ENCODE measurements at places on chromosomes 7 and 10.

- DNase-seq, result no peak
Measured at GRCh38 chr7:19080093-19080492, 37.3 kb downstream of the TWIST1 start.

- DNase-seq, result no peak
Measured at GRCh38 chr7:155336812-155337602, 39.3 kb downstream of the INSIG1 start.

- no peak for DNase-seq
Measured at GRCh38 chr10:127986531-127987466, 79.9 kb downstream of the PTPRE start.

DNA sequence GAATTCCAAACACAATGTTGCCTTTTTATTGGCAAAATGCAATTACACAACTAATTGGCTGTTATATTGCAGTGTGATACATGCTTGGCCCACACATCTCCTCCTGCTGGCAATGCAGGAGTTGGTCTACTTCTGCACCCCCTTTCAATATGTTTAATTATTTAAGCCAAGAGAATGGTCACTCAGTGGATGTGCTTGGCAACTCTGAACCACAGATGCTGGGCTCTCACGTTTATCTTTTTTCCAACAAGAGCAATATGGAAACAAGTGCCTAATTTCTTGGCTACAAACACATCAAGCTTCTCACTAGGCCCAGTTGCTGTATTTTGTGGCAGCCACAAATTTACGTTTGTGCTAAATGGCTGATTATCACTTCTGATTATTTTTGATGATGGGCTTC lies 1149.2 kb upstream of the CELF2 start:
- DNase-seq, result no peak

DNA sequence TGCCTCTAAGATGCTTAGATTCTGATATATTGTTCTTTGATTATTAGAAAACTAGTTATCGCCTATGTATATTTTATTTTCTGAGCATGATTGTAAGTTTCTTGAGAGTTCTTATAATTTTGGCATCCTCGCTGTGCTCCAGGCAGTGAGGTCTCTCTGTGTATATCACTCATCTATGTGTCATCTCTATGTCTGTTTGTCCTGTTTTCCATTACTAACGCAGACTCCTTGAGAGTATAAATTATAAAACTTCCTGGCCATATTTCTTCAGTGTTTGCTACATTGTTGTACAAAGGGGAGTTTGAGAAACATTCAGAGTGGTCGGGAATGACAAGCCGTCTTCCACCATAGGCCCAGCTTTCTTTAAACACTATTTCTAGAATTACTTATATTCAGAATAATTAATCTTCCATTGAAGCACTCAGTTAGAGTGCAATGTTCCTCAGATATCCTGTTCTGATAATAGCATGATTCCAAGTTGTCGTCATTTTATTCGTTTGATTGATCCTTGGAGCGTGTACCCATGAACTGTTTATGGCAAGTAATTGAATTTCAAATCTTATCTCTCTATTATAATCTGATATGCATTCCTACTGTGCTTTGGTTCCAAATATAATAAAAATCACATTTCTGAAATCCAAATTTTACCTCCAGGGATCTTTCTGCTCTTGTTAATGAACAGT lies 206.6 kb downstream of the BAMBI start:
- DNase-seq, result no peak

DNA sequence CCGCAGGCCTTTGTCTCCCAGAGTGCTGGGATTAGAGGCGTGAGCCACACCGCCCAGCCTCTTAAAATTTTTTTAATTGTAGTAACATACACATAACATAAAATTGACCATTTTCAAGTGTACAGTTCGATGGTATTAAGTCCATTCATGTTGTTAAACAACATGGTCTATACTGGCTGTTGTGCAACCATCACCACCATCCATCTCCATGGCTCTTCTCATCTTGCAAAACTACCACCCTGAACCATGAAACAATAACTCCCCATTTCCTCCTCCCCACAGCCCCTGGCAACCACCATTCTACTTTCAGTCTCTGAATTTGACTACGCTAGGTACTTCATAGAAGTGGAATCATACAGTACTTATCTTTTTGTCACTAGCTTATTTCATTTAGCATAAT lies 7.9 kb upstream of the ZFYVE27 start:
- no peak for DNase-seq

- DNase-seq, result no peak
Measured at GRCh38 chr7:121372376-121373010, 23.6 kb downstream of the FAM3C start.

- DNase-seq, result no peak
Measured at GRCh38 chr7:7956531-7957128, 12.0 kb upstream of the GLCCI1 start.

GRCh38 chr10:127094984-127095383 lies 101.4 kb downstream of the INSYN2A start:
- DNase-seq, result no peak

DNA sequence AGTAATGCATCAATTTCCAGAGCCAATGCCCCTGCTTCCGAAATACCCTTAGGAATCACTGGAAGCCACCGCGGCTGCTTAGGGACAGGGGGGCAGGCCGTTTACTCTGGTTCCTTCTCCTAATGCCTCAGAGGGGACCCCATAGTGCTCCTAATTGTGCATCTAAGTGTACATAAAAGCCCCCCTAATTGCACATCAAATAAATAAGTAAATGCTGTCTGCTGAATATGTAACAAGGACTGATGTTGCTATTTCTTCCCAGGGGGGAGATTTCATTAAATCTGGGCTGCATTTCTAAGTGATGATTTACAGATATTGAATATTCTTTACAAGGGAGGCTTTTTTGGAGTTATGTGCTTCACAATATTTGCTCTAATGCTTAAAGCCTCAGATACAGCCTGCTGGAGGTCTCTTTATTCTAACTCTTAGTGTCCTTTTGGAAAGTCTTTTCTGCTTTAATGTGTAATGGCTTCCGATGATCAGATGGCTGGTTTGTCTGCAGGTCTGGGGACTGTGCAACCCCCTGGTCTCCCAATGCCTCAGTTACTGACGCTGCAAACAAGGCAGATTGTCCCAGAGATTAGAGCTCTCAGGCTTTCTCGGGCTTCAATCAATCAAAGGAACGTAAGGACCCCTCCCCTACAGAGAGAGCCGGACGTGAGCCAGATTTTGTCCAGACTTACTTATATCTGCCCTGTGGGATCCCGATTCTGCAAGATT lies 143.0 kb downstream of the PRPF18 start:
- DNase-seq, result no peak

DNA sequence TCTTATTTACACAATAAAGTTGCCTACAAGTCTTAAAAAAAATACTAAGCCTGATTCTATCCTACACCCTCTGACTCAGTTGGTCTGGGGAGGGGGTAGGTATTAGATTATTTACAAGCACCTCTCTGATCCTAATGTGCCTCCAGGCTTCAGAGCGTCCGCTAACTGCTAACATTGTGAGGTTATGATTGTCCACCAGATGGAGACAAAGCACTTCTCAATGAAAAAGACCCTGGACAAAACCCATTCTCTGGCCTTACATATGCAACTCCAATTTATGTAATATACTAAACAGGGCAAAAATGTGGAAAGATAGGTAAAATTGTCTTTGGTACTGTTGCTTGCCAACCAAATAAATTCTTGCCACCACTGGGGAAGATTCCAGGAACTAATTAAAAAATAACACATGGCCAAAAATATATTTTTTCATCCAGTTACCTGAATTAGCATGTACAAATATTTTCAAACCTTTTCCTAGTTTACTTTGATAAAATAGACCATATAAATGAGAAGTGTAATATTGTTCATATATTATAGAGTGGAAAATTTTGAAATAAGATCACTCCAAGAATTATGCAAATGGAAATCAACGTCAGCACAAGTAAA lies 92.4 kb downstream of the KIF20B start:
- DNase-seq, result peak; percentile 48

DNA sequence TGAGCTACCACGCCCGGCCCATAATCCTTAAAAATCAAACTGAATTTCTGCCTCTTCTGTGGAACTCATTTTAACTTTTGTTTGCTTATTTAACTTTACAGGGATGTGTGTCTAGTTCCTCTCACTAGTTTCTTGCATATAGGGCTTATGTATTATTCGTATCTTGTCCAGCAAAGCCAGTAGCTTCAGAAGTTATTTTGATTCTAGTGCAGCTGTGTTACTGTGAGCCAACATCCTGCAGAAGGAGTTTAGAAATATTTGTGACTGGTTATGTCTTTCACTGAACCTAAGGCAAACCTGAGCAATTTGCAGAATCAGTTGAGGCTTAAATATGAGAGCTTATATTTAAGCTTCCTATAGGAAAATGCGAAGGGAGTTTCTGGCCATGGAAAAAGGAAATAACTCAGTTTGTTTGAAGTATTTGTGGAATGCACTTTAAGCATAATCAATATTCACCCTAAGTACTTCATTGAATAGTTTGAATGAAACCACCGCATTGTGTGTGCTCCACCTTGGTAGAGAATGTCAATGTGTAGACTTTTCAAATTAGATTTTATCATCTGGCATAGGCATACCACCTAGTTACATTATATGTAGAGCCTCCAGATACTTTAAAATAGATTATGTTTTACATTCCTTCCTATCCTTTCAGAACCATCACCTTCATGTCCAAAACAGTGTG lies 90.8 kb downstream of the MCU start:
- DNase-seq, result no peak

DNA sequence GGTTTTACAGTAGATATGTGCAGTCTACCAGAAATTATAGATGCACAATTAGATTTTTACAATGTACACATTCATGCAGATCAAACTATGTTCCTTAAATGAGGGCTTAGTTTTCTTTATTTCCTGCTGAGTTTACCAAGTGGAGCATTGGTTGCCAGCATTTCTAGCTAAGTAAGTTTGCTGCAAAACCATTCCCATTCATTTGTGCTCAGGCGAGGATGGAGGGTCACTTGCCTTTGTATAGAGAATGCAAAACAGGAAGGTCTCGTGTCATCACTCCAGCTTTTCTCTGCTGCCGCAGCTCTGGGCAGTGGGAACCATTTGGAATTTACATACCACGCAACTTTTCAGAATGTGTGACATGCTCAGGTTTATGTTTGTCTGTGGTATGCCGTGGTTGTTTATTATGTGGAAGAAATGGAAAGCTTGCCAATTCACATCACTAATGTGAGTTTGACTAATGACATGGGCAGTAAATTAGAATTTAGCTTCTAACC lies 198.6 kb downstream of the TRIL start:
- no peak for DNase-seq

DNA sequence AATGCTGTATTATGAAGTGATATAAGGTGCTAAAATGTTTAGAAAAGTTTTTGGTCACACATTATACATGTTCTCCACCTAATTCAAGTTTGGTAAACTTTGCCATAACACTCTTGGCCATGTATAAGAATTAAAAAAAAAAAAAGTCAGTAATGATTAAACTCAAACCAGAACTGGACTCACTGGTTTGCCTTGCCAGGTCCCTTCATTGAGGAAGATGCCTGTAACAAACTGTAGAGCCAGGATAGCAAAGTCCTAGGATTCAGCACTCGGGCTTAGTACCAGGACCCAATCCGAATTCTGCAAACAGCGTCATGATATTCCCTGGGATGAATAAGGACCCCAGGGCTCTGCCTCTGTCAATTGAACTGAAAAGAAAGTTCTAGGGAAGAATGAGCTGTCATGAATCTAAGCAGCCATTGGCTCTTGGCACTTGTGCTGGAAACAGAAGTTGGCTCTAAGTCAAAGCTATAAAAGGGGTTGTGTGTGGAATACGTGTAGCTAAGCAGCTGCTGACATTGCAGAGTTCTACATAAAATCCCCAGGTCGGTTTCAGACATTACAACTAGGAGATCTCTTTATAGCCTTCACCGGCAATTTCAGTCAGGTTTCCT lies 216.9 kb downstream of the C7orf25 start:
- no peak for DNase-seq

DNA sequence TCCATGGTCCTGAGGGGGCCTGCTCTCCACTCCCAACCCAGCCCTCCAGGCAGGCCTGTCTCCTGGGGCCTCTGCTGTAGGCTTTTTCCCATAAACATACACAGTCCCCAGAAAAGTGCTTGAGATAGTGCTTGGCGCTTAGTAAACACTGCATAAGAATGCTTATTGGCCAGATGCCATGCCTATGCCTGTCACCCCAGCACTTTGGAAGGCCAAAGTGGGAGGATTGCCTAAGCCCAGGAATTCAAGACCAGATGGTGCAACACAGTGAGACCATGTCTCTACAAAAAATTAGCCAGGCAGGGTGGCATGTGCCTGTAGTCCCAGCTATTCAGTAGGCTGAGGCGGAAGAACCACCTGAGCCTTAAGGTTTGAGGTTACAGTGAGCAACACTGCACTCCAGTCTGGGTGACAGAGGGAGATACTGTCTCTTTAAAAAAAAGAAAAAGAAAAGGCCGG lies 24.6 kb upstream of the ASL start:
- no peak for DNase-seq

- DNase-seq, result no peak
Measured at GRCh38 chr7:107563081-107563774, 492 bp downstream of the COG5 start.

DNA sequence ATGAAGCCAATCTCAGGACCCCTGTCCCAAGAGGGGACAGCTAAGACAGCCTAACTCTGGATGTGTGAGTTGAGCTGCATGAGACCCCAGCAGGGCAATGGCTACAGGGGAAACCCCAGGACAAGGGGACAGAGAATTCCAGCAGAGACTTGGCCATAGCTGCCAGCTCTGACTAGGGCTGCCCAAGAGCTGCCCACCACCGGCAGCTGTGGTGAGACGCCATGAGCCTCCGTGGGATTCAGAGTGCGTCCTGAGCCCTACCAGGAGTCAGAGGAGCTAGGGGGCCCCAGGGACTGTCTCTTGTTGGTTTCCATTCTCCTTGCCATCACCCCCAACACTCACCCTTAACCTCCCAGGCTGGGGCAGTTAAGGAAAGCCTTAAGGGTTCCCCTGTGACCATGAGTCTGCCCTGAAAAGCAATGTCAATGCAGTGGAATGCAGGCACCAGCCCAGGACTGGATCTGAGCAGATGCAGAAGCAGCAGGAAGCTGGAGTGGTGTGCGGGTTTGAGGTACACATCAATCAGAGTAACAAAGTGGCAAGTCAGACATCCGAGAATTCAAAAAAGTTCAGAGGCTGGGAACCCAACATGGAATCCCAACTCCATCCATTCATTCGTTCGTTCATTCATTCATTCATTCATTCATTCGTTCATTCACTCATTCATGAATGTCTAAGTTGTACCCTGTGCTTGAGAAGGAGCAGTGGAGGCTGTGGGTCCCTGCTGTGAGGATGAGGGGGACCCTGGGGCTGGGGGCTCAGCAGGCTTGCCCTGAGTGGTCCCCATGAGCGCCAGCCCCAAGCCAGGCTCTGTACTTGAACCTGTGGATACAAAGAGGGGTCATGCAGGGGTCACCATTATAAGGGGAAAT lies 52.9 kb downstream of the C10orf120 start:
- no peak for DNase-seq

DNA sequence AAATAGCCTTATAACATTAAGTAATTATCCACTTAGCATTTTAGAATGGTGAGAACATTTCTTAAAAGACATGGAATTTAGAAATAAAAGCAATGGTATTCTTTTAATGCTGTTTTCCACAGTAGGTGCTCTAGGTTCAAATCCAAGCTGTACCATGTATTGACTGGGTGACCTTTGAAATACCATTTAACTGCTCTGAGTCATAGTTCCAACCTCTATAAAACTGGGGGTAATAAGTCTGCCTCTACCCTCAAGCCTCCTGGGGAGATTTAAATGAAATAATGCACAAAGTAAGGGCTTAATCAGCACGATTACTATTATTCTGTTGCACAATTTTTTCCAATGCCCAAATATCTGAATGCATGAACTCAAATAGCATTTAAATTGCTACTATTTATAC lies 236.4 kb upstream of the CCDC6 start:
- no peak for DNase-seq

- no peak for DNase-seq
Measured at GRCh38 chr10:97774811-97775294, 3.1 kb upstream of the SFRP5 start.
